ENCODE measurements at places on chromosomes 5 and 9. TPM values are rescaled to one million over a fixed set of nuclear protein-coding genes. Genes with fewer than 3 reads are reported as not detected.

SPAAR gene
- not detected for total RNA-seq

HAVCR2 gene
- 5.4 TPM for total RNA-seq

OSMR gene
- total RNA-seq: not detected

GPR107 gene
- total RNA-seq: 25.3 TPM

DOK3 gene
- 3.7 TPM for total RNA-seq

S100Z gene
- total RNA-seq: not detected

ASS1 gene
- total RNA-seq: not detected

All from naive thymus-derived CD8-positive, alpha-beta T cell (primary cell).